Activated CD4-positive, alpha-beta T cell treated with anti-CD3 and anti-CD28 coated beads for 36 hours (primary cell): ENCODE measurements at places on chromosomes 16 and 17. TPM values are rescaled to one million over a fixed set of nuclear protein-coding genes. Genes with fewer than 3 reads are reported as not detected.

DNA sequence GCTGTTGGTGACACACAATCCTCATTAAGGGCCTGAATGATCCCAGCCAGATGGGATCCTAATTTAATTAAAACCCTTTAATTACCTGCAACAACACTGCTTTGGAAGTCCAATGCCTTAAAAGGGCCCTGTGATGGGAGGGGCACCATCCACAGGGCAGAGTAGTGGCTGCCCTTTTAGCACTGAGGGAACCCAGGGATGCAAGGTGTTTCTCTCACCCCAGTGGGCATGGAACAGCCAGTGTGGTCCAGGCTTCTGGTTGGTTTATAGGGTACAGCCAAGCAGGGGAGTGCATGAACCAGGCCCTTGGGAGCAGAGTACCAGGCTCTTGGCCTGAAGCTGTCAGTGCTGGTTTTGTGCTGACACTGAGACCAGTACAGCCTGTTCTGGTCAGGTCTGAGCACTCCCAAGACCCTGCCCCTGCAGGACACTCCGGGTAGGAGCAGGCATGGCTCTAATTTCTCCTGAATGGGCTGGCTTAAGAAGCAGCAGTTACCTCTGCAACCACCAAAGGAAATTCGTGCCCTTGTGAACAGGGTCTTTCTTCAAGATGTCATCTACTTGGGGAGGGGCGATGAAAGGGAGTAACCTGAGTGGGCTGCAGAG lies 9.9 kb downstream of the NXPH3 start:
- DNase-seq, result no peak

DNA sequence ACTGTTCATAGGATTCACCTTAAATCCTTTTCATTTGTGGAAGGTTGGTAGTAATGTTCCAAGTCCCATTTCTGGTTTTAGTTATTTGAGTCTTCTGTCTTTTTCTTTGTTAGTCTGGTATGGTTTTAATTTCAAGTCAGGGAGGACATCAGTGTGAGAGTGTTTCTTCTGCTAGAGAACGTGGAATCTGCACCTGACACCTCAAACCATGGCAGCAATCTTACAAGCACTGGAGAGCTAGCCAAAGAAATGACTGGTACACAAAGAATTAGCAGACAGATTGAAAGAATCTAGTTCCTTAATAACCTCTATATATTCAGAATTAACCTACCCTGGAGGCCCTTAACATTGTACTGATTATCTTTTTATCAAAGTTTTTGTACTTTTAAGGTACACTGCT lies 50.2 kb downstream of the CHCT1 start:
- no peak for DNase-seq

- DNase-seq, result no peak
Observed at GRCh38 chr16:85738923-85739715, 11.8 kb downstream of the C16orf74 start.

DNA sequence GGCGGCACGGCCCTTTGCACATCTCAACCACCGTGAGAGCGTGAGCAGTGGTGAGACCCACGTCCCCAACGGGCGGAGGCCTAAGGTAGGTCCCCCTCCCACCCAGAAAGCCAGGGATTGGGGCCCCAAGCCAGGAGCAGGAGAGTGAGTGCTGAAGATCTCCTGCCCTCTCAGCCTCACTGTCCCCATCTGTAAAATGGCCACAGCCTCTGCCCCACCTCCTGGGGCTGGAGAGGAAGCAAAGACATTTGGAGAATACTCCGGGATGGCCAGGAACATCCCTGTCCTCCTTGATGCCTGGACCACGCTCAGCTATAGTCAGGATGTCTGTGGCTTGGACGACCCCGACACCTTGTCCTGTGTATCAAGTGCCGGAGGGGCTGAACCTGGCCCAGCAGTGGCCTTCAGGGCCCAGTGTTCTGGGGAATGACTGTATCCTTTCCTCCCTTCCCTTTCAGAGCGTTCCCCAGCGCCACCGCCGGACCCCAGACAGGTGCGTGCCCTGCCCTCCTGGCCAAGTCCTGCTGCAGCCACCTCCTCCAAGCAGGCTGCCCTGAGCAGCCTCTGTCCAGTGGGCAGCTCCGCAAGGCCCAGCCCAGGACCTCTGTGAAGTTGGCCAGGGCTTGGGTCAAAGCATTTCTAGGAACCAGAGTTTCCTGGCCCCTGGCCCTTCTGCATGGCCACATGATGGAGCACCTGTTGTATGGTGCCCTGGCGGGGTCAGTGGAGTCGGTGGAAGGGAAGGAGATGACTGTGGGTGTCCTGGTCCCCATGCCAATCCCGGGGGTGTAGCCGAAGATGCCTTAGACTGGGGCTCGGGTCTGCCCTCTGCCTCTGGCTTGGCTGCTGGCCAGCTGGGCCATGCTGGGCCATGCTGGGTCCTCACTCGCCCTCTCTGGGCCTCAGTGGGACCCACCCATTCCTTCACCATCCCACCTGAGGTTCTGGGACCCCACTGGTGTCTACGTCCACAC lies 38.4 kb downstream of the ADCY7 start:
- DNase-seq, result peak; percentile 6

DNA sequence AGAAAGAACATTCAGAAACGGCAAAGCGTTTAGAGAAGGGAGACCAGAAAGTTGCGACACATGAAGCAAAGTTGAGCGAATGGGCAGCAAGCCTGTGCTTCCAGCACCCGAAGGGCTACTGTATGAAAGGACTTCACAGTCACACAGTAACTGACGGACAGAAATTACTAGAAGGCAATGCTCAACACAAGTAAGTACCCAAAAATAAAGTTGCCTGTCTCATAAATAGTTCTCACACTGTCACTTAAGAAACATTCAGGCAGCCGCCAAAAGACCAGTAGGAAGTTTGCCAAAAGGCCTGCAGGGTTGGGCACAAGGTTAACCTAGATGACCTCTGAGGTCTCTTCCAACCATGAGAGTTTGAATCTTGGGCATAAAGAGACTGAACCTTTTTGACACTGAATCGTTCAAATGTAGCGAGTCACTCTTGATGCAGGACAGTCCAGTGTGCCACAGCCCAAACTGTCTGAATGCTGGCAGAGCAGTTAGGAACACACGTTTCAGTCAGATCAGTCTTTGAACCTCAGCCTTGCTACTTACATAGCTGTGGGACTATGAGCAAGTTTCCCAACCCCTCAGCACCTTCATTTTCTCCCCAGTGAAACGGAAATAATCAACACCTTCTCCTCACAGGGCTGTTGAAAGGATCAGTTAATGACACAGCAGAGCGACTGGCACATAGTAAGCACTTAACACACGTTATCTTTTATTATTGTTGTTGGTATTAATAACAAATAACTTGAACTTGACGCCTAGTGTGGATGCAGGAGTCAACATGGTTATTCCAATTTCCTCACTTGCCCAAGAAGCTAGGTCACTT lies 10.4 kb downstream of the NCBP3 start:
- no peak for DNase-seq

DNA sequence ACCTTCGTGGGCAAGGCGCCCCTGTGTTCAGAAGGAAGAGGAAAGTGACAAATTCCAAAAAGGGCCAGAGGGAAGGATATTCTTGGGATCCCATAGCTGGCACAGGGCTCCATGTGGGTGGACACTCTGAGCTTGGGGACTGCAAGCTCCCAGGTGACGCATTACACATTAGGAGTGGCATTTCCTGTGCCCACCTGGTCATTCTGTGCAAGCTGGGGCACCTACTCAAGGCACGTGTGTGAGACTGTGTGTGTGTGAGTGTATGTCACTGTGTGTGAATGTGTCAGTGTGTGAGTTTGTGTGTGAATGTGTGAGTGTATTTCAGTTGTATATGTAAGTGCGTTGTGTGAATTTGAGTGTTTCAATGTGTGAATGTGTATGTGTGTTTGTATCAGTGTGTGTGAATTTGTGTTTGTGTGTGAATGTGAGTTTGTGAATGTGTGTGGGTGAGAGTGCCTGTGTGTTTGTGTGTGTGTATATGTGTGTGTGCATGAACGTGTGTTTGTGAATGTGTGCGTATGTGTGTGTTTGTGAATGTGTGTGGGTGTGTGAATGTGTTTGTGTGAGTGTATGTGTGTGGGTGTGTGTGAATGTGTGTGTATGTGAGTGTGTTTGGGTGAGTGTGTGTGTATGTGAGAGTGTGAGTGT lies 1.6 kb upstream of the CD300A start:
- no peak for DNase-seq

- peak; percentile 100 for DNase-seq
Observed at GRCh38 chr16:68085259-68086071, at the start of gene NFATC3. TSS of gene NFATC3 (plus strand) at chr16:68085370. CDS start at chr16:68085682, 312 bp downstream.

DNA sequence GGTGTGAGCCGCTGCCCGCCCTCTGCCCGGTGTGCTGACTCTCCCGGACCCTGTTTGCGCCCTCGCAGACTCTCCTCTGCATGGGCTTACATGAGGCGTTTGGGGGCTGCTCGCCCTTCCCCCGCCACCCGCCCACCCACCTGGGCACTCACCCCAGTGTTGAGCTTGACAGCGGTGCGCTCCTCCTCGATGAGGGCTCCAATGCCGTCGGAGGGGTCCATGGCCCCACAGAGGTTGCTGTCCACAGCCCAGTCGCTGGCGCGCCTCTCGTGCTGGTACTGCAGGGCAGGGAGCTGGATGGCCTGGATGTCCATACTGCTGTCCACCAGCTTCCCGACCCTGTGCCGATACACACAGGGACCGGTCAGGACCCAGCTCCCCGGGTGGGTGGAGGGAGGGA lies 21.4 kb upstream of the RNPS1 start:
- no peak for DNase-seq

DNA sequence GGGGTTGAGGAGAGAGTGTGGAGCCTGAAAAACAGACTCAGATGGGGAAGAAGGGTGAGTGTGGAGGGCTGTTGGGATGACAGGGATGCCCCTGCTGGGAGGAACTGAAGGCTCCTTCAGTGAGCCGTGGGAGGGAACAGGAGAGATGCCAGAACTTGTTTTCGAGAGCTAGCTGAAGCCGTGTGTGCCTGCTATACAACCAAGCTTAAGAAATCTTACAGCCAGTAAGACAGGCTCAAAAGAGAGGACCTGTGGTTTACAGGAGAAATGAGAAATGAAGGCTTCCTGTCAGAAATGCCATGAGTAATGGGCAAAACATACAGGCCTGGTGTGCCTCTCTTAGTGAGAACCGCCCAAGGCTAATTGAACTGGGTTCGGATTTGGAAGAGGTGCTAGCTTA lies 99.6 kb downstream of the SPACA3 start:
- DNase-seq, result no peak

DNA sequence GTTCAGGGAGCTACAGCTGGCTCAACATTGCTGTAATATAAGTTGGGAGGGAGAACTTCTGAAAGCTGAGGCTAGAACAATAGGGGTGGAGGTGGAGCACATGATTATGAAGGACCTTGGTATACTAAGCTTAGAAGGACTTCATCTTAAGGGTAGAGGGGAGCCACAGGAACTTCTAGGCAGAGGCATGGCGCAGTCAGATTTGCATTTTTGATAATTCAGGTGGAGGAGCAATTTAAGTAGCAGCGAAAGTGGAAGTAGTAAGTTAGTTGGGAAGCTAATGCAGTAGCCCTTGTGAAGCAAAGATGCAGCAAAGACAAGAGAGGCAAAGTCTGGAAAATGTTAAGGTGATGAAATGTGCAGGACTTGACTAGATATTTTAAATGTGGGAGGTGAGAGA lies 144.1 kb downstream of the SPECC1 start:
- no peak for DNase-seq

DNA sequence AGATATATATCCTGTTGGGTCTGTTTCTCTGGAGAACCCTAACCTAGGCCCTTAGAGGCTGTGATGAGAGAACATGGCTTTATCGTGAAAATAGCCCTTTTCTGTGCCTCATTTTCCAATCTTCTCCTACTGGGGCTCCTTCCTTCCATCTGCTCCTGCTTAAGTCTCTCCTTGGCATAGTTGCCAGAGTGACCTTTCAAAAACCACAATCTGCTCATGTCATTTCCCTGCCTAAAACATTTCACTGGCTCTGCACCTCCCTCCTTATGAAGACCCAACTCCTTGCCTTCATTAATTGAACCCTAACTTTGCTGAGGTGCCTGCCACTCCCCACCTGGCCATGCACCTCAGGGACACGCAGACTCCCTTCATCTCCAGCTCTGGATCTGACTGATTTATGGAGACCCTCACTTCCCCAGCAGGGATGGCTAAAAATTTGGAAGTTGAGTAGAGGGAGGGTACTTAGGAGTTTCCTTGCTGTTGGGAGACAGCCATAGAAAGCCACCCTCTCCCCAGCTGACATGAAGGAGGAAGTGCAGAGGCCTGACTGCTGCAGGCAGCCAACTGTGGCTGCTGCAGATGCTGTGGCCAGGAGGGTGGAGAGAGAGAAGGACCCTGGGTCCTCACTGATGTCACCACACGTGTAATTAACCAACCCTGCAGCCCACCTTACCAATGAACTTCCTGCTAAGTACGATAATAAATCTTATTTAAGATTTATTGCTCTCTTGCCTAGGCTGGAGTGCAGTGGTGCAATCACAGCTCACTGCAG lies 6.3 kb upstream of the GGA2 start:
- DNase-seq, result no peak

- no peak for DNase-seq
Observed at GRCh38 chr17:41621916-41622315, 2.5 kb downstream of the KRT17 start.

DHRS7C gene
- total RNA-seq, result not detected

DNASE1L2 gene
- 0.51 TPM for total RNA-seq

SCIMP gene
- total RNA-seq, result not detected

DNAH3 gene
- not detected for total RNA-seq

BICDL2 gene
- 1.2 TPM for total RNA-seq

ELMO3 gene
- 4.6 TPM for total RNA-seq

CHST6 gene
- not detected for total RNA-seq

PHAF1 gene
- total RNA-seq, result 14.0 TPM

KRTAP3-1 gene
- not detected for total RNA-seq

UTS2R gene
- total RNA-seq, result not detected
